ENCODE measurements at places on chromosomes 2 and 18. TPM values are rescaled to one million over a fixed set of nuclear protein-coding genes. Genes with fewer than 3 reads are reported as not detected.

GRCh38 chr2:218605432-218605831, 2.3 kb upstream of the PLCD4 start:
- H3K36me3 ChIP-seq = no peaks in the 10 kb centered on the region
- no peak overlapping the region for H3K27ac ChIP-seq
- peaks cover 6% of the 10 kb centered on the region for H3K27me3 ChIP-seq
- H3K4me1 ChIP-seq = peaks cover 10% of the 10 kb centered on the region
- H3K4me3 ChIP-seq = no peak overlapping the region
- no peak for DNase-seq

- H3K4me3 ChIP-seq = no peak overlapping the region
- H3K27me3 ChIP-seq = peaks cover 28% of the 10 kb centered on the region
- DNase-seq = no peak
- H3K4me1 ChIP-seq = peaks cover 33% of the 10 kb centered on the region
Measured at GRCh38 chr2:237864940-237865622, 5.7 kb downstream of the RAMP1 start.

- no peak overlapping the region for H3K27ac ChIP-seq
- no peak overlapping the region for H3K4me3 ChIP-seq
- no peaks in the 10 kb centered on the region for H3K4me1 ChIP-seq
- H3K36me3 ChIP-seq = no peaks in the 10 kb centered on the region
Measured at GRCh38 chr2:229653531-229653930, 60.8 kb downstream of the DNER start.

PROKR1 gene
- total RNA-seq = 0.11 TPM

- no peak overlapping the region for H3K27ac ChIP-seq
- H3K4me3 ChIP-seq = no peak overlapping the region
- peaks cover 3% of the 10 kb centered on the region for H3K27me3 ChIP-seq
- no peak for DNase-seq
- H3K36me3 ChIP-seq = no peaks in the 10 kb centered on the region
Measured at GRCh38 chr2:3604991-3605961, 10.4 kb downstream of the COLEC11 start.

- H3K27me3 ChIP-seq = no peaks in the 10 kb centered on the region
- H3K4me1 ChIP-seq = peaks cover 10% of the 10 kb centered on the region
- peak overlapping the region; percentile 82 for H3K27ac ChIP-seq
- H3K4me3 ChIP-seq = no peak overlapping the region
- DNase-seq = no peak
Measured at GRCh38 chr2:177229442-177230242, 17.0 kb downstream of the HNRNPA3 start.

C2orf15 gene
- total RNA-seq = 7.8 TPM

All from mesothelial cell of epicardium (in vitro differentiated cells).